ENCODE measurements at places on chromosomes 1 and 21. TPM values are rescaled to one million over a fixed set of nuclear protein-coding genes. Genes with fewer than 3 reads are reported as not detected.

- DNase-seq: no peak
Measured at GRCh38 chr1:19689856-19690255, 25.2 kb downstream of the HTR6 start.

DNA sequence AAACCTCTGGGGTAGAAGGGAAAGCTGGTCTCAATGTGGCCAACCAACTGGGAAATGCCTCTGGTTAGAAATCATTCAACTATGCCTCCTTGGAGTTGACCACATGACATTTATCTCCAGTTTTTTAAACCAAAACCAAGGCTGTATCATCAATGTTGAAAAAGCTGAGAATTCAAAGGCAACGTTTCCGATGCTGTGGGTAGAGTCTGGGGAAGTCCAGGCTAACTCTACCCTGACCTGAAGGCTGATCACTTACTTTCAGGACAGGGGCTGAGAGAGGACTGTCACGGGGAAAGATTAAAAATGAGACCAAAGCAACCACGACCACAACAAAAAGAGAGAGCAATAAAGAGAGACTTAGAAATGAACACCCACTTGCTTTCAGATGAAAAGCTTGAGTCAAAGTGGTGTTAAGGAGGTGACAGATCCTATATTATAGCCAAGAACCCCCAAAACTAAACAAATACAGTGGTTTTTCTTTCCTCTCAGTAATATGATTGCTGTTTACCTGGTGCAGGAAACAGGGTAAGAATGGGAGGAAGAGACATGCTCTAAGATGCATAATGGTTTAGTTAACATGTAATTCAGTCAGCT, 90.8 kb upstream of the TNFSF4 start:
- DNase-seq: peak; percentile 49

DNA sequence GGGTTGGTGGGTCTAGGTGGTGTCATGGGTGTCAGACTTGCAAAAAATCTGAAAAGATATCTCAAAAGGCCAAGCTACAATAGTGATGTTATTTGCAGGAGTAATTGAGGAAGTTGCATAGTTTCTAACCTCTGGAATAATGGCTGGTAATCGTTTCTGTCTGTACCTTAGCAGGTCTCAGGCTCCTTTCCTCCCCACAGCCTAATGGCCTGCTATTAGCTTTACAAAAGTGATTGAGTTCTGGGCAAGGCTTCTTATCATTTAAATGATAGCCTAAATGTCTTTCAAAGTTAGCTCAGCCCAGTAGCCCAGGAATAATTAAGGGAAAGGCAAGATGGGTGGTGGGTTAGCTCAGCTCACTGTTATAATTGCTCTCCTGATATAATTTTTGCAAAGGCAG, 37.7 kb upstream of the IGSF5 start:
- no peak for DNase-seq

Gene KLF17
- not detected for total RNA-seq

DNA sequence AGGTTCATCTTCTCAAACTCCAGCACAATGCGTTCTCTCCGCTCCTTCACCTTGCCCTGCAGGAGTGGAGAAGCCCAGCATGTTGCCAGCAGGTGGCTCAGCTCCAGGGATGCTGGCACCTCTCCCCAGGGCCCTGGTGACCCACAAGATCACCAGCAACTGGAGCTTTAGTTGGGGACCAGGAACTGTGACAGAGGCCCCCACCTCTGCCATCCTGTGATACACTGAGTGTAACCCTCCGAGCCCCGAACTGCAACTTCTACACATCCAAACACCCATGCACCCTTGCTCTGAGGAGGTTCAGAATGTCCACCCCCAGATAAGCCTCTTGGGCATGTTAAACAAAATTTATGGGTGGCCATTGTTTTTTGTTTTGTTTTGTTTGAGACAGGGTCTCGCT, 4.5 kb upstream of the TRIM11 start:
- no peak for DNase-seq

Gene TAS1R3
- total RNA-seq: 0.82 TPM
